Mammary epithelial cell (primary cell): ENCODE measurements at places on chromosomes 1 and 21. TPM values are rescaled to one million over a fixed set of nuclear protein-coding genes. Genes with fewer than 3 reads are reported as not detected.

The ANGPTL3 gene
- total RNA-seq = not detected in 2 replicates

The PLK3 gene
- total RNA-seq = 101 and 106 TPM in 2 replicates

- no peak for DNase-seq
Measured at GRCh38 chr21:46411236-46411635, 47.5 kb upstream of the DIP2A start.

DNA sequence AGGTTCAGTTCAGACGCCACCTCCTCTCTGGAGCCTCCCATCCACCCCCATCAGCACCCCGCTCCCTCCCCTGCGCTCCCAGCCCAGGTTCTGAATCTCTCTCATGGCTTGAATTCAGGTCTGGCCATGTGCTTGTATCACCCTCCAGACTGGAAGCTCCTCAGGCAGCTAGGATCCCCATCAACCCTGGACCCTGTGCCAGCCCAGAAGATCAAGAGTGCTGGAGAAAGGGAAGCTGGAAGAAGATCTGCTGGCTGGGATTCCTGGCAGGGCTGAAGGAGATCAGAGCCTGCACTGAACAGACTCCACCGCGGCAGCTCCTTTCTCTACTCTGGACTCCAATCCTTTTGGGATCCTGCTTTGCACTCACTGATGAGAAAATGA lies 11.7 kb upstream of the TINAGL1 start:
- no peak for DNase-seq

- no peak for DNase-seq
Measured at GRCh38 chr1:66247415-66248208, 286.3 kb upstream of the SGIP1 start.
